Hypothalamus (tissue), 51 donors: ENCODE measurements at places on chromosomes 2 and 18.

DNA sequence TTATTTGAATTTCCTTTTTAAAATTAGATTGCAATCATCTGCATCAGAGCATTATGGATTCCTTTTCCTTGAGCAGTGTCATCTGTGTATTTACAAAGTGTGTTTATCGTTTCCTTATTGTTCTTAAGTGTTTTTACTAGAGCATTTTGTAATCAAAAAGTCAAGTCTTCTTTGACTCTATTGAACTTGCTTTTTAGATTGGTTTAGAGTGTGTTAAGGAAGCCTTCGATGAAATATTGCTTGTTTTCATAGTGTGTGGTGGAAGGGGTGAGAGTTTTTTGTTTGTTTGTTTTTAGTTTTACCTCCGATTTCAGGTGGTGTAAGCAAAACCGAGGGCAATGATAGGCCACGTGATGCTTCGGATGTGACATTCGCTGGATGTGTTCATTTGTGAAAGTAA lies 45.7 kb downstream of the ARHGAP28 start:
- no peak for DNase-seq

DNA sequence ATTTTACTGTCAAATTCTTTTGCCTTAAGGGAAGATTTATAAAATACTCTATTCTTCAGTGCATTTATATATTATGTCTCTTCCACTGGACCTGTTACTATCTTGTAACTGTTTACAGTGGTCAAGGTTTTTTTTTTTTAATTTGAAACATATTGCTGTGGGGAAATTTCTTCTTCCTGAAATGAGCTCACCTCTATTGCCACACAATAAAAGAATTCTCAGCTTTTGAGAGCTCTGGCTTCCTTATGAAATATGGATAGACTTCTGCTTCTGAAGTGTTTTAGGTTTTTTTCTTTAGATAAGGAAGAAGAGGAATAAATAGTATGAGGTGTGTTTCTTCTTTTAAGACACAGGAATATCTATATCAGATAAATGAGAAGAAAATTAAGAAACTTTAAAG lies 7.7 kb downstream of the VRK2 start:
- no peak for DNase-seq

GRCh38 chr2:10352361-10352760 lies 49.7 kb downstream of the HPCAL1 start:
- no peak for DNase-seq

DNA sequence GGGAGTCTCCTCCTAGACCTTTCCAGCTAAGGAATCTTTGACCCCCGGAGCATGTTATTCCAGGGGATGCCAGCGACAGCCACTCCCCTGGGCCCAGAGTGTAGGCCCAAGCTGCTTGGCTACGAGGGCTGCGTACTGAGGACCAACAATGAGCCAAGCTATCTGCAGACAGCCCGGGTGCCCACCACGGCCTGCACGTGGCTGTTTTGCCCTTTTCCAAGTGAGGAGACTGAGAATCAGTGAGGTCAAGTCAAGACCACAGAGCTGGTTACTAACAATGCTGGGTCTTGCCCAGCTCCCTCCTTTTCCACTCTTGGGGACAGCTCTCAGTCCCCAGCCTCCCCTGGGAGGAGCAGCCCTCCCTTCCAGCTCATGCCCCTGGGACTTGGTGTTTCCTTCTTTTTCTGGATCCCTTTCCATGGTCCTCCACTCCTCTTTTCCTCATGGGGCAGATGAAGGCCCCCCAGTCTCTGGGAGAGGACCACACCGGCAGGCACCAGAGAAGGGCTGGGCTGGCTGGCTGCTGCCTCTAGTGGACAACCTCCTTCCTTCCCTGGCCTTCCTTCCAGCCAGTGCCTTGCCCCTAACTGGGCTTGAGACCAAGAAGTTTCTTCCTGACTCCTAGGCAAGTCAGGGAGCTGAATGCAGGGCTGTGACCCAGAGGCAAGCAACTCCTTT lies 550 bp upstream of the MALL start:
- DNase-seq: no peak

GRCh38 chr2:28716265-28716865 lies 35.3 kb upstream of the PPP1CB start:
- no peak for DNase-seq

DNA sequence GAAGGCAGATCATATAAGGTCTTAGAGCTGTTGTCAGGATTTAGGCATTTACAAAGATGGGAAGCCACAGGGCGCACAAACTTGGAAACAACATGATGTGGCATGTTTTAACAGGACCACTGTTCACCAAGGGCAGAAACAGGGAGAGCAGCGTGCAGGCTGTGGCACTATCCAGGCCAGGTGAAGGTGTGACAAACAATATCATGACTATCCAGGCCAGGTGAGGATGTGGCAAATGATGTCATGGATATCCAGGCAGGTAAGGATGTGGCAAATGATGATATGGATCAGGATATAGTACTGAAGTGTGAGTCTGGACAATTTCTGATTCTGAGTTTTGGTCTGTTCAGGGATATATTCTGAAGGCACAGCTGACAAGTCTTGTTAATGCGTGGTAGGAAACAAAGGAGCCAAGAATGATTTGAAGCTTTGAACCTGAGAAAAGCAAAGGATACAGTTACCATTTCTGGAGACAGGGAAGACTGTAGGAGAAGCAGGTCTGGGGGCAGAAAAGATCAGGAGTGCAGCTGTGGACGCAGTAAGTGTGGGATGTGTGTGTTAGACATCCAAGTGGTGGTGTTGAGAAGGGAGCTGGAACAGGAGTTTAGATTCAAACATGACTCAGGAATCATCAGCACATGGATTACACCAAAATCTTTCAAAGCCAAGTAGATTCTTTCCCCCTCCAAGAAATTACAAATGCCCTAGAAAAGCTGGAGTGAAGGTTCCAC lies 205.9 kb downstream of the TMEM163 start:
- no peak for DNase-seq

DNA sequence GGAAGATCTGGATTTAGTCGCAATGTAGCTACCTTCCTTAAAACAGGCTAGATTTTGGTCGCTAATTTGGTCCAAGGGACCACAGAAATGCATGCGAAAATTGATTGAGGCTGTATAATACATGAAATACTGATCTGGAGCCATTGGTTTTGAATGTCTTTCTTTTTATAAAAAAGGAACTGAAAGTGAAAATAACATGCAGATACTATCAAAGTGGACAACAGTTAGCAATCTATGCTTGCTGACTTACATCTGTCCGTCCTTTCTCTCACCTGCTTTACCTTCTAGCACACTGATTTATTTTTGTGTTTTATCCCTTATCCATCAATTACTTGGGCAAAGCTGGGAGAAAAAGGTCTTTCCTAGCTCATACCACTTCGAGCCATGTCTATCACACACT lies 1459.8 kb upstream of the ACVR2A start:
- no peak for DNase-seq

DNA sequence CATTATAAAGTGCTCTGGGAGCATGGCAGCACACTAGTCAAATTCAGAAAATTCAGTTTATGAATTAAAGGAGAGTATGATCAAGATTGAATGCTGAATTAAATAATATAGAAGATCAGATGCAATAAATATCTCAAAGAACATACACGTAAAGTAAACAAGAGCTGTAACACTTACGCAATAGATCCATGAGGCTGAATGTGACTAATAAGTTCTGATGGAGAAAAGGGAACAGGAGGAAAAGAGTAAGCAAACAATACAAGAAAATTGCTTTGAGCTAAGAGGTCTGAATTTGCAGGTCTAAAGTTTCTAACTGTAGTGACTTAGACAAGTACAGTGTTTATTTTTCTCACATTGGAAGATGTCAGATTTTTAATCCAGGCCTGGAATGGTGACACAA lies 646.7 kb upstream of the ZNF804A start:
- DNase-seq: no peak

GRCh38 chr2:160492401-160493226 lies 993 bp downstream of the RBMS1 start:
- peak; percentile 5 for DNase-seq

GRCh38 chr2:161662373-161662772 lies 38.2 kb downstream of the SLC4A10 start:
- no peak for DNase-seq

DNA sequence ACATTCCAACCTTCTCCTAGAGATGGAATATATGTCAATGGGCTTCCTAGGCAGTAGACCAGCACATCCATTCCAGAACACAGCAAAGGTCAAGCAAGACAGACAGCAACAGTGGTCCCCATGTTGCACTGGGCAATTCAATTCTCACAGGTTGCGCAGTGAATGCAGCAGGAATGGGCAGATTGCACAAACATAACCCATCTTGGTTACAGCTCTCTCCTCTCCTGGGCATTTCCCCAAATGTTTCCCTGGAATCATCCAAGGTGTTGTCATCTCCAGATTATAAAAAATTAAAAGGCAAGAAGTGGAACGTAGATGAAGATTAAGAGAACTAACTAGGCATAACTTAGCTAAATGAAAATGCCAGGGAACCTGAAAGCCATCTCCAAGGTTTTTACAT lies 265.8 kb upstream of the SLC14A2 start:
- DNase-seq: no peak

DNA sequence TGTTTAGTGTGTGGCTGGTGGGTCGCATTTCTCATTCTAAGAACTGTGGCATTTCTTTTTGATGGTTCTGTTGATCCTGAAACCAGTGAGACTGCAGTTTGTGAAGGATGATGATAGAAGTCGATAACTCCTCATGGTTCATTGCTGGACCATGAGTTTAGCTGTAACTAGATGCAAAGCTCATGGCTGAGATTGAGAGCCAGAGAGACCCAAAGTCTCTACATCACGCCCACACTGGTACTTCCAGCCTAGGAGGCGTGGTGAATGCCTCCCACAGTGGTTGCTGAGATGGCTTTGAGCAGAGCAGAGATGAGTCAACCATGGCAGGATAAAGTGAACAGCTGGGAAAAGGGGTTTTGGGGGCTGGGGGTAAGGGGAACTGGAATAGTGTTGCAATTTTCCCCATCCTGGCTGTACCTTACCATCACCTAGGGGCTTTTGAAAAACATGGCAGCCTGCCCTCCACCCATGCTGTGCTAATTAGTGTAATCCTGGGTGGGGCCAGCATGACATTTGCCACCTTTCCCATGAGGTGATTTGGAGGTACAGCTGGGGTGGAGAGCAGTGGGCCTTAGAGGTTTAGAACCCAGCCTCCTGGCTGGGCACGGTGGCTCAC lies 24.1 kb downstream of the INPP4A start:
- DNase-seq: no peak

DNA sequence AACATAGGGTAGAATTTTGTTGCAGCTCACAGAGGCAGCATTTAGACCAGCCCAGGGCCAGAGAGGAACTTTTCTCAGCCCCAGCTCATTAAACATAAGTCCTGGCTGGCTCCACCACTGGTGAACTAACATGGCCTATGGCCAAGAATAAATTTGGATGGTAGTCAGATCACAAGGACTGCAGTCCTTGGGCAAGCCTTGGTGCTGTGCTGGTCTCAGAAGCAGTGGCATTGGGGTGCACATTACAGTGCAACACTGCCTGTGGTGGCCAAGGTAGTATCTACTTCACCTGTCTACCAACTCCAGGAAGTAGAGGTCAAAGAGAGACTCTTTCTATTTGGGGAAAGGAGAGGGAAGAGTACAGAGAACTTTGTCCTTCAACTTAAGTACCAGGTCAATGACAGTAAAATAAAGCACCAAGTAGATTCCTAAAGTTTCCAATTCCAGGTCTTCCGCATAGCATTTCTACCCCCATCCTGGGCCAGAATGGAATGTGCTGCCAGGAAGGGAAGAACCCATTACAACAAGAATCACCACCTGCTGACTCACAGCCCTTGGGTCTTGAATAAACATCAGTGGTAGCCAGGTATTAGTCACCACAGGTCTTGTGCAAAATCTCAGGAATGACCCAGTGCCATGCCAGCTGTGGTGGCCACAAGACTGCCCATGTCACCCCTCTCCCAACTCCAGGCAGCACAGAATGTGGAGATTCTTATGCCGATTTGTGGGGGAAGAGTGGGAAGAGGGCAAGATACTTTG lies 155.4 kb upstream of the FSIP2 start:
- DNase-seq: no peak

DNA sequence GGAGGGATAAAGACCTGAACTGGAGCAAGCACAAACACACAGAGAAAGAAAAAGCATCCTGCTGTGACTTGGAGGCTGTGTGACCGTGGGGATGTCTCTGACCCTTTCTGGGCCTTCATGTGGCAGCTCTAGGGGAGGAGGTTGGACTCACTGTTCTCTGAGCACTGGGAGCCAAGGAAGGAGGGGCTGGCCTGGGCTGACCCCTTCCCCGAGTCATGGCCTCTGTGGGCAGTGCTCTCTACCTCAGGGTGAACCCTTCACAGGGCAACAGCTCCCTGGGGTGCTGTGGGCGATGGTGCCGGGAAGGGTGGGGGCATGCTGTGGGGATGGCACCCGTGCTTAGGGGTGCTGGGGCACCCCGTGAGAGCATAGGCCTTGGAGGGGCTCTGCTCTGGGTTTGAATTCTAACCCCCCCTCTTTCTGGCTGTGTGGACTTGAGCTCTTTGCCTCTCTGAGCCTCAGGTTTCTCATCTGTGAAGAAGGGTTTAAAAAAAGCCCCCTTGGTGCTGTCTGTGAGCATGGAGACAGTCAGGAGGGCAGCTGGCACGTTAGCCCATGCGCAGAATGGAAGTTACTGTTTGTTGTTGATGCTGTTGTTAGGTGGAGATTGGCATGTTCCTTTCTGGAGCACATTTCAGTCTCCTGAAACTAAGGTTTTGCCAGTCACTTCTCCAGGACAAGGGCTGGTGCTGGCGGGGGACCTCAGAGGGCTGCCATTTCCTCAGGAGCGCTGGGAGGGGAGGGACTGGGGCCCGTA lies 700 bp downstream of the TOGARAM2 start:
- DNase-seq: no peak

DNA sequence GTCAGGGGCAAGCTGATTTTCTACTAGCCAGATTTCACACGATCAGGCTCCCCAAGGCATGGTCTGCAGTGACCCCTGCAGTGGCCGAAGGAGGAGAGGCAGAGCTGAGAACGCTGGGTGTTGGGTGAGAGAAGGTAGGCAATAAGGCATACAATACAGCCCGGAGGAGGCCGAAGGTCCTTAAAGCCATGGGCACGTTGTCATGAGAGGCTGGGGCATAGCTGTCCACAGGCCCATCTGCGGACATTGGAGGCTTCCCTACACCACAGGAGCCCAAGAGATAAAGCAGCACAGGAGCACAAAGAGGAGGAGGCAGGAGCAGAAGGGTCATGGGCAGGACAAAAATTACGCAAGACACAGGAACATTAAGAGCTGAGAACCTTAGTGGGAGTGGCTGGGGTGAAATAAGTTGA lies 16.7 kb upstream of the BZW1 start:
- no peak for DNase-seq

- peak; percentile 87 for DNase-seq
Observed at GRCh38 chr2:55112229-55113031, 62.2 kb upstream of the RTN4 start.

GRCh38 chr2:143730155-143730952 lies 601.1 kb downstream of the ARHGAP15 start:
- DNase-seq: no peak

DNA sequence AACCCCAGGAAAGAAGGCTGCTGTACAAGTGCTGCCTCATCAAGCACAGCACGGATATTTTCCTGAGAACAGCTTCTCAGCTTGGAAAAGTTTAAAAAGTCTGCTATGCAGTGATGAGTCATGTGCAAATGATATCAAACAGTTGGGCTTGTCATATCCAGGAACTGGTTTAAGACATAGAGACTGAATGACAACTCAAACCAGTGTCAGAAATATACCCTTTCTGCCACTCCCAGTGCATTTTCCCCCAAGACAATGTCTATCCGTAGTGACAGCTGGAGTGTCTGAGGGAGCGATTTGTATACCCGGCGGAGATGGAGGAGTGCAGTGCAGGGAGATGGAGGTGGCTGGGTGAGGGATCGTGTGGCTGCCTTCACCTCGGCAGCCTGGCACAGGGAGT lies 28.2 kb downstream of the SOX11 start:
- no peak for DNase-seq
